Hematopoietic multipotent progenitor cell treated with erythropoietin and hydrocortisone succinate and interleukin-3 and kit ligand, for 6 days (in vitro differentiated cells): ENCODE measurements at places on chromosomes 5 and 9.

DNA sequence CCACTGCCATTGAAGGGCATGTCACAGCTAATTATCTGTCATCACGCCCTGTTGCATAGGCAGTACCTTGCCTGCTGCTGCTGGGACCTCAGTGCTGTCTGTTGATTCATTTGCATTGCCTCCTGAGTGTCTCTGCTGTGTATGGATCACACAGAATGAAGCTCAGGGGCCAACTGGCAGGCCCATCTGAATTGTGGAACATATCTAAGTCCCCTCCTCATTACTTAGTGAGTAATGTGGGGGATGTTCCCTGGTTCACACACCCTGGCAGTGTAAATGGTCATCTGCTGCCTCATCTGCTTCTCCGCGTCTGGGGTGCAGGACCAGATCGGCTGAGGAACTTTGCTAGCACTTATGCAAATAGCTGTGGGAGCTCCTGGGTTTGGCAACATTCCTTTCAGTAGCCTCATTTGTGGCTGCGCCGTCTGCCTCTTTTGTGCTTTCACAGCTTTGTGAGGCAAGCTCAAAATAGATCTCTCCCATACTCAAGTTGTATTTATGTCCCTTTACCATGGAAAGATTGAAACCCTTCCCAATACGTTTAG is 25.4 kb downstream of the TYRP1 start:
- no peak for DNase-seq

- DNase-seq: no peak
These were observed 13.8 kb upstream of the ZDHHC11 start for GRCh38 chr5:864492-865167.

DNA sequence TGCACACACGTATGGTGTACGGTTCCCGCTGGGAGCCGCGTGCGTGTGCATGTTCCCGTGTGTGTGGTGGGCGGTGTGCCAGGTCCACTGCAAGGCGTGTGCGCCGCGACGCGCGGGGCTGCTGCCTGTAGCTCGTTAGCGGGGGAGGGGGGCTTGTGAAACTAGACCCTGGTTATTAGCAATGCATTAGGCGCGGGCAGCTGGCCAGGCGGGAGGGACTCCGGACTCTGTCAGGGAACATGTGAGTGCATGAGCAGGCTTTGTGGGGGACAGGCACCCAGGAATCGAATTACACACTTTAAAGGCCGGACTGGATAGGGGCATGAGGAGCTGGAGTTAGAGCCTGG is 32.2 kb upstream of the ENHO start:
- DNase-seq: no peak

DNA sequence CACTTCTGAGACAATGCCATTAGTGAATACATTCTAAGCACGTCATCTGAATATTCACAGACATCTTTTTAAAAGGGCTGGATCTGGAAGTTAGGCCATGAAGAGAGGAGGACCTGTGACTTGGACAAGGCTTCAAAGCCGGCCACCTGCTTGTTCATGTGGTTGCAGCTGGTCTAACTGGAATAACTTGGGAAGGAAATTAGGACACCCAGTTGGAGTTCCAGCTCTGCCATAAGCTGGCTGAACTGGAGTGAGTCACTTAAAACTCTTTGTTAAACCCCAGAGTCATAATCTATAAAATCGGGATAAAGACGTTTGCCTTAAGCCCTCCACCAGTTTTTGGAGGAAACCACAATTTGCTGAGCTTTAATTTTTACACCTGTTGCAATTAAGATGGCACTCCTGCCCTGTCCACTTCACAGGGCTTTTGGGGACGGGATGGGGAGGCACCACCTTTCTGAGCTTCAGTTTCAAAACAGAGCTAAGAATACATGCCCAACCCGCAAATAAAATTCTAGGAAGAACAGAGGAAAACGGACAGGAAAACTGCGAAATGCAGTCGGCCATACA is 536 bp upstream of the STX17 start:
- no peak for DNase-seq

- DNase-seq: no peak
These were observed 791.2 kb downstream of the MAT2B start for GRCh38 chr5:164296603-164297080.

- DNase-seq: no peak
These were observed 126.5 kb upstream of the PAM start for GRCh38 chr5:102628441-102629175.

- peak; percentile 82 for DNase-seq
These were observed 15.9 kb downstream of the EXD3 start for GRCh38 chr9:137406876-137407589.

- DNase-seq: no peak
These were observed 184.9 kb upstream of the SLC12A2 start for GRCh38 chr5:127898551-127899213.

- peak; percentile 19 for DNase-seq
These were observed 88.9 kb downstream of the CDK5RAP2 start for GRCh38 chr9:120490888-120491595.
